ENCODE measurements at places on chromosomes 4 and X. TPM values are rescaled to one million over a fixed set of nuclear protein-coding genes. Genes with fewer than 3 reads are reported as not detected.

The CRLF2 gene
- not detected for total RNA-seq

The VCX3A gene
- not detected for total RNA-seq

The MUC7 gene
- not detected for total RNA-seq

The GASK1B gene
- total RNA-seq: 44.4 TPM

The SPON2 gene
- total RNA-seq: 10.6 TPM

The TCEAL2 gene
- 17.8 TPM for total RNA-seq

The PNMA6A gene
- 16.3 TPM for total RNA-seq

The DCAF4L1 gene
- 0.11 TPM for total RNA-seq

The MAP7D2 gene
- total RNA-seq: 8.2 TPM

The CCNQ gene
- total RNA-seq: 19.8 TPM

The STBD1 gene
- total RNA-seq: 0.94 TPM

The GUCY1B1 gene
- total RNA-seq: 63.7 TPM

The ARHGEF38 gene
- 0.11 TPM for total RNA-seq

The CRMP1 gene
- total RNA-seq: 124 TPM

The TMPRSS11D gene
- not detected for total RNA-seq

The CCDC158 gene
- 2.9 TPM for total RNA-seq

The NKX1-1 gene
- total RNA-seq: not detected

The GNRHR gene
- total RNA-seq: not detected

The PDLIM3 gene
- total RNA-seq: 56.9 TPM

The CCSER1 gene
- 24.6 TPM for total RNA-seq

The CPE gene
- total RNA-seq: 592 TPM

The VCX3B gene
- not detected for total RNA-seq

The ARL13A gene
- not detected for total RNA-seq

The SSX5 gene
- not detected for total RNA-seq

The CXCL1 gene
- 4.8 TPM for total RNA-seq

The GABRB1 gene
- 49.1 TPM for total RNA-seq

The XG gene
- not detected for total RNA-seq

The SMARCA1 gene
- total RNA-seq: 115 TPM

The MAML3 gene
- total RNA-seq: 6.0 TPM

The PWWP3B gene
- total RNA-seq: 3.7 TPM

The ODAPH gene
- total RNA-seq: not detected

The FGA gene
- total RNA-seq: 1.7 TPM

The YY2 gene
- total RNA-seq: 1.4 TPM

The BEX2 gene
- total RNA-seq: 82.5 TPM

The PRICKLE3 gene
- total RNA-seq: 2.0 TPM

All from spinal cord (tissue), 10 donors.